Esophagus squamous epithelium (tissue), 5 donors: ENCODE measurements at places on chromosomes 16 and 17.
A peak's percentile ranks its signal among the peaks of the same experiment; 100 is the strongest.

- DNase-seq = no peak
Observed at GRCh38 chr16:66397736-66398433, 29.2 kb upstream of the BEAN1 start.

GRCh38 chr17:43389046-43389947 is 9.5 kb upstream of the ARL4D start:
- peak; percentile 29 for DNase-seq

DNA sequence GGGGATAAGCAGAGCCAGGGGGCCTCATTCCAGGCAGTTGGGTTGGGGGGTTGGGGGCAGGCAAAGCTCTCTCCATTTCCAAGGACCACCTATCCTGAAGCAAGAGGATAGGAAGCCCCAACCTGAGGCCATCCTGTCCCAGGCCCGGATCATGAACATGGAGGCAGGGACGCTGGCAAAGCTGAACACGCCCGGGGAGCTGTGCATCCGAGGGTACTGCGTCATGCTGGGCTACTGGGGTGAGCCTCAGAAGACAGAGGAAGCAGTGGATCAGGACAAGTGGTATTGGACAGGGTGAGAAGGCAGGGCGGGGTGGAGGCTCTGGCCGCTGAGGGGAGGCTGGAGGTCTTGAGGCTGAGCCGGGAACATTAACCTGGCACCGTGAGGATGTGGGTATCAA is 3.6 kb upstream of the CHAD start:
- no peak for DNase-seq

DNA sequence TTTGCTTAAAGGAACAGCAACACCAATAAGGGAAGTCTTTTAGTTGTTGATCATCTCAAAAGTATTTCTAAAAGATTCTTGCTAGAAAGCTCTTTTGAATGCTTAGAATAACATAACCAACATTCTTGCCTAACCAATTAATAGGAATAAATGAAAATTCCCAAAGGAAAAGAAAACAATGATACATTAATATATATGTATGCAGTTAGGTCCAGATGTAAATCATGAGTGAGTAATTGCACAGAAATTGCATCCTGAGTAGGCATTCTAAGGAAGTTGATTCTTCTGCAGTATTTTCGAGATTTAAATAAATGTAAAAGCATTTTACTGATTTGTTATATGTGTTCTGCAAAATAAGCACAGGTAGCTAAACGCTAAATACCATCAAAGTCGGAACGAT is 22.1 kb downstream of the COX10 start:
- no peak for DNase-seq

DNA sequence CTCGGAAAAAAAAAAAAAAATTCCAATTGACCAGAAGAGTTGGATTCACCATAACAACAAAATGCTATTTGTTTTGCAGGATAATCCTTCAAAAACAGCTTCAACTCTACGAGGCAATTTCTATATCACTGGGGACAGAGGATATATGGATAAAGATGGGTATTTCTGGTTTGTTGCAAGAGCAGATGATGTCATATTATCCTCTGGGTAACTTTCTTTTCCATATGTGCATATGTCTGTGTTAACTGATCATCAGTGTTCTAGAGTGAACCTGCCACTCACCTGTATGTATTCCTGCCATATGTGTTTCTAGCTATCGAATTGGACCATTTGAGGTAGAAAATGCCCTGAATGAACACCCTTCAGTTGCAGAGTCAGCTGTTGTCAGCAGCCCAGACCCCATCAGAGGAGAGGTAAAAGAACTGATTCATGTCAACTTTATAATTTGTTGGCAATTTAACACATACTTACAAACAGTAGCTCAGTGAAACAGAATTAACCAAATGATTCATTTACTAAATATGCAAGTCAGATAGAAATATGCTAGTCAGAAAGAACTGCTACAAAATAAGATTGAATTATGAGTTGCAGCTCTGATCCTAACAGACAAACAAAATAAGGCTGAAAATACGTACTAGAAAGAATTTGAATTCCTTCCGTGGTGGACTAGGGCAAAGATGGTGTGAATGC is 14.2 kb downstream of the ERI2 start:
- DNase-seq = no peak

DNA sequence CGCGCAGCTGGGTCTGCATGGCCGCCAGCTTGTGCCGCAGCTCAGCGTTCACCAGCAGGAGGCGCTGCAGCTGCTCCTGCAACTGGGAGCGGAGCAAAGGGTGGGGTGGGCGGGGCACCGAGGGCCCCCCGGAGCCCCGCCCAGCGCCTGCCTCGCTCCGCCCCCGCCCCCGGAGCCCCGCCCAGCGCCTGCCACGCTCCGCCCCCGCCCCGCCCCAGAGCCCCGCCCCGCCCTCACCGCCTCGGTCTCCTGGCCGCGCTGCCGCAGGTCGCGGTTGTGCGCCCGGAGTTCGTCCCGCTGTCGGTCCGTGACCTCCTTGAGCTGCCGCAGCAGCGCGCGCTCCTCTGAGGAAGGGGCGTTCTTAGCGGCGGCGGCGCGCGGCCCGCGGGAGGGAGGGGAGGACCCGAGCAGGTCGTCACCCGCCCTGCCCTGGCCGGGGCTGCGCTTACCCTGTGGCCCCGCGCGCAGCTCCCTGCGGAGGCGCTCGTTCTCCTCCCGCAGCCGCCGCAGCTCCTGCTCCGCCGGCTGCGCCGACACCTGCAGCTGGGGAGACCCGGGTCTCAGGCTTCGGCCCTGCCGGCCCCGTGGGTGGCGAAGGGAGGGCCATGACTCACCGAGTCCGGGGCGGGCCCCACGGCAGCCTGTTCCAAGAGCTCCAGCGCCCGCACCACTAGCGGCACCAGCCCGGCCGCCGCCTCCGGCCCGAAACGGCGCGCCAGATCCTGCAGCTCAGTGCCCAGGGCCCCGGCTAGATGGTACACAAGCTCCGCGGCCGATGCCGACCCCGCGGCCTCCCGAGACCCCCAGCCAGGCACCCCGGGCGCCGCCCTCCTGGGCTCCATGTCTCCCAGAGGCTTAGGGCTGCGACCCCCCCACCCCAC is 463 bp downstream of the RILP start:
- DNase-seq = no peak

DNA sequence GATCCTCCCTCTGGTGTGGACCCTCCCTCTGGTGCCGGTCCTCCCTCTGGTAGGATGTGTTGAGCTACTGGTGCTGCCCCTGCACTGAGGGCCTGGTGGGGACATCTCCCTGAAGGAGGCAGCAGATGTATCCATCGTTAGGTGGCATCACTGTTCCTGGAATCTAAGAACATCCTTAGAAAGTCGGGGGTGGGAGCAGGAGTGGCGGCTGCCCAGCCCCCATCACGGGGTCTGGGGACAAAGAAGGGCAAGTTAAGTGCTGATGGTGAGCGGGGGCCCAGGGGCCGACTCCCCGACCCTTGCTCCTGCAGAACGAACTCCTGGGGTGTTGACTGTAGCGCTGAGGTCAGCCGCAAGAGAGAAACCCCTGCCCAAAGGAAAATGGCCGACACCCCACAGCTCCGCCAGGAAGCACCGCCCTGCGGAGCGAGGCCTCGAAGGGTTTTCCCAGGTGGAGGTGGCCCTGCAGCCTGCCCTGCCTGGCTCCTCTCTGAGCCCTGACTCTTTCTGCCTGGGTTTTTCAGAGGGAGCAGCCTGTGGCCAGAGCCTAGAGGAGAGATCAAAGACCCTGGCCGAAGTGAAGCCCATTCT is 5.5 kb downstream of the CTU2 start:
- DNase-seq = no peak

GRCh38 chr16:72715267-72715666 is 332.7 kb downstream of the ZFHX3 start:
- DNase-seq = no peak

DNA sequence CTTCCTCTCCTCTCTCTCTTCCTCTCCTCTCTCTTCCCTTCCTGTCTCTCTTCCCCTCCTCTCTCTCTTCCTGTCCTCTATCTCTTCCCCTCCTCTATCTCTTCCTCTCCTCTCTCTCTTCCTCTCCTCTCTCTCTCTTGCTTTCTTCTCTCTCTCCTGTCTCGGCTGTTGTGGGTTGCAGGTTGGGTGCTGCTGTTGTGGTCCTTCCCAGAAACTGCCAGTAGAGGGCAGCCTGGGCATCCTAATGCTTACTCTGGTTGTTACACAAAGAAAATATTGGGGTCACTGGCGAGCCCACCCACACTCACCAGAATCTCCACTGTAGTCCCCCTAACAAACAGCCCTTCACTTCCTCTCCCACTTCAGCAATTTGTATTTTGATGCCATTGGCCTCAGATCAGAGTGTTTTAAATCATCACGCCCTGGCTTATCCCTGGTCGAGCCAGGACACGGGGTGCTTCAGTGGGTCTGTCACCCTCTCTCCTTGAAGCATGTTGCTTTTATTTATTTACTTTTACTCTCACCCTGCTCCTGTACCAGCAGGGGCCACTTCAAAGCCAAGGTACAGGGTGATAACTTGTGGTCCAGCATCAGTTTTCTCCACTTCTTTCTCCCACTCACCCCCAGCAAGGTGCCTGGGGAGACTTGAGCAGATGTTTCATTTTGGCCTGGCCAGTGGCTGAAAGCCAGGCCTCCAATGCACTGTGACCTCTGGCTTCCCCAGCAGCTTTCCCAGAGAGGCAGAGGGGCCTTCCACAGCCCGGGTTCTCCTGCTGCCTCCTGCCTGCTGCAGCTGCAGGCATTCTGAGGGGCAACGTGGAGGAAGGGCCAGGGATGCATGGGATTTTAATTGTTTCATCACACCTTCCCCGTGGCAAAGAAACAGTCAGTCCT is 4.7 kb upstream of the MMP15 start:
- DNase-seq = no peak
